ENCODE measurements at places on chromosomes 2 and 18.

DNA sequence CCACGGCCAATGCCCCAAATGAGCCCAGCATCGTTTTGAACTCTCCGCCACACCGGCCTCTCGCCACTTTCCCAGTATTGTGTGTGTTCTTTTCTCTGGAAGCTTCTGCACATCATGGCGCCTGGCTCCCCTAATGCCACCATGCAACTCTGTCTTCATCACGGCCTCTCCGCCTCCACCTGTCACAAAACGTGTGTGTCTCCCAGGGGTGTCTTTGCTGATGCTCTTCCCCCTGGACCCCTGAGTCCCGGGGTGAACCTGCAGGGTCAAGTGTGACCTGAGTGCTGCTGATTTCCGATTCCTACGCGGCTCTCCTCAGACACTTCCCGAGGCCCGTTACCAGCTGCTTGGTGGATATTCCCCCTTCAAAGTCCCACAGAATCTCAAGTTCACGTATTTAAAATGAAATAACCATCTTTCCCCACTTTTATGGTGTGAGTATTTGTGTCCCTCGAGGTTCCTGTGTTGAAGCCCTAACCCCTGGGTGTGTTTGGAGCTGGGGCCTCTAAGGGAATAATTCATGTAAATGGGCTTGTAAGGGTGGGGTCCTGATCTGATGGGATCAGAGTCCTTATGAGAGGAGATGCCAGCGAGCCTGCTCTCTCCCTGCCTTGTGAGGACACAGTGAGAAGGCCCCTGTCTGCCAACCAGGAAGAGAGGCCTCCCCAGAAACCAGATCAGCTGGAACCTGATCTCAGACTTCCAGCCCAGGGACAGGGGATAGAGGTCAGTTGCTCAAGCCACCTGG lies 87.5 kb upstream of the PXDN start:
- DNase-seq: no peak

GRCh38 chr18:52163478-52163877 lies 176.5 kb upstream of the DCC start:
- no peak for DNase-seq

DNA sequence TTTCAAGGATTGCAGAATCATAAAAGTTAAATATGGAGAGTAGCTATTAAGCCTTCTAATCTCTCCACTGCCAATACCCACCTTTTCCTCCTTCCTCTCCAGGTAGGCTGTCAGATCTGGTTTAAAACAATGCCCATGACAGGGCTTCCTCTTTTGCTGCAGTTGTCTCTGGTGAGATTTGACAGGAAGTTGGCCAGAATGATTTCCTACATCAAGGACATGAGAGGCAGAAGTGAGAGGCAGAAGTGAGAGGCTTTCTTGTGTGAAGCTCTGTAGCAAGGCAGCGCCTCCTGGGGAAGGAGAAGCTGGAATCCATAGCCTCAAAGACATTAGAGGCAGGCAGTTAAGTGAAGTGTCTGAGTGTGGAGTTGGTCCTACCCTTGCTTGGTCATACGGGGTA lies 385.7 kb downstream of the HRH4 start:
- no peak for DNase-seq

DNA sequence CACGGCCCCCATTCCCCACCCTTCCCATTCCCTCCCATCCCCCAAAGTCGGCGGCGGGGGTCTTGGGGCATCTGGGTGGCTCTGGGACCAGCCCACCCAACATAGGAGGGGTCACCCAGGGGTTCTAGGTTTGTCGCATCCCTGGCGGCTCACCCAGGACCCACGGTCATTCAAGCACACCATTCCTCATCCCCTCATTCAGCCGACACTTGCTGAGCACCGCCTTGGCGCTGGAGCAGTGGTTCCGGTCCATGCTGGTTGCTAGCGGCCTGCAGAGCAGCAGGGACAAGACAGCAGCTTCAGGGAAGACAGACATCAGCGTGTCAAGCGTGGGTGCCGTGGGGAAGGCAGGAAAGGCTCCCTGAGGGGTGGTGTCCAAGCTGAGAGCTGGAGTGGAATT lies 50.5 kb upstream of the OTOS start:
- DNase-seq: no peak

GRCh38 chr2:40827392-40827791 lies 375.5 kb upstream of the SLC8A1 start:
- DNase-seq: no peak

DNA sequence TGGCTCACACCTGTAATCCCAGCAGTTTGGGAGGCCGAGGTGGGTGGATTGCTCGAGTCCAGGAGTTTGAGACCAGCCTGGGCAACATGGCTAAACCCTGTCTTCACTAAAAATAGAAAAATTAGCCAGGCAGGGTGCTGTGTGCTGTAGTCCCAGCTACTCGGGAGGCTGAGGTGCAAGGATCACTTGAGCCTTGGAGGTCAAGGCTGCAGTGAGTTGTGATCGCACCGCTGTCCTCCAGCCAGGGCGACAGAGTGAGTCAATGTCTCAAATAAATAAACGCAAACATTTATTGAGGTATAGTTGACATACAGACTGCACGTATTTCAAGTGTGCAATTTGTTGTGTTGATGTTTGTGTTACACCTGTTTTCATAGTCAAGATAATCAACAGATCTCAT lies 19.7 kb downstream of the EPC2 start:
- DNase-seq: no peak

- peak; percentile 34 for DNase-seq
These were observed 48.0 kb downstream of the COA5 start for GRCh38 chr2:98560256-98560771.

GRCh38 chr2:172472446-172473033 lies 45.2 kb downstream of the ITGA6 start:
- no peak for DNase-seq

DNA sequence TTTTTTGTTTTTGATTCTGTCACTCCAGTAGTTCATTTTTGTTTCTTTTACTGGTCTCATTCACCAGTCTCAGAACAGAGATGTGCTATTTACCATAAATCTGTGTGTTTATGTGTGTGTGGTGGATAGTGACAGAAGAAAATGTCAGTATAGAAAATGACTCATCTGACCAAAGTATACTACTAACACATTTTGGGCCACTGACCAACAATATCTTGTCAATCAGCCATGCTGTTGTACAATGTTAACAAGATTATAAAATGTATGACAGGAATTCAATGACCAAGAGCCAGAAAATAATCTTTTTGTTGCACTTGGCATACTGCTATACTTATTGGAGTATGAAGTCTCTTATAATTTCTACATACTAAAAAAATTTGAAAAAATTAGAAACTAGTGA lies 1081.4 kb upstream of the NRXN1 start:
- DNase-seq: no peak

GRCh38 chr2:221914334-221914880 lies 342.3 kb upstream of the EPHA4 start:
- DNase-seq: no peak

DNA sequence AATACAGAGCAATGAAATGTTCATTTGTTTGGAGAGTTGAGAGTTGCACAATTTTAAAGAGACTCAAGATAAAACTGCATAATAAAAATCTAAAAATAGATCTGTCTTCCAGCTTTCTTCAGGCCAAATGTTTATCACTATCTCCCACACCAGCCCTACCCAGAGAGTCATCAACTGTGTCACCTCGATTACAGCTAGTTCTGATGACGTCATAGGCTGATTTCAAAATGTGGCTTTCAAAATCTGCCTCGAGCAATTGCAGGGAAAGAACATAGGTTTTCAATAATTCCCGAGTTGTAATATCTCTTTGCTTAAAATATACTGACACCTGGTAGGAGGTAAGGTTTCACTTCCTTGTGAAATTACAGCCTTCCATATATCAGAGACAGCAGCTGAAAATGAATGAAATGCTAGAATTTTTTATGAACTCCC lies 677.6 kb upstream of the ID2 start:
- DNase-seq: no peak

GRCh38 chr2:39875182-39875913 lies 96.3 kb upstream of the THUMPD2 start:
- no peak for DNase-seq

DNA sequence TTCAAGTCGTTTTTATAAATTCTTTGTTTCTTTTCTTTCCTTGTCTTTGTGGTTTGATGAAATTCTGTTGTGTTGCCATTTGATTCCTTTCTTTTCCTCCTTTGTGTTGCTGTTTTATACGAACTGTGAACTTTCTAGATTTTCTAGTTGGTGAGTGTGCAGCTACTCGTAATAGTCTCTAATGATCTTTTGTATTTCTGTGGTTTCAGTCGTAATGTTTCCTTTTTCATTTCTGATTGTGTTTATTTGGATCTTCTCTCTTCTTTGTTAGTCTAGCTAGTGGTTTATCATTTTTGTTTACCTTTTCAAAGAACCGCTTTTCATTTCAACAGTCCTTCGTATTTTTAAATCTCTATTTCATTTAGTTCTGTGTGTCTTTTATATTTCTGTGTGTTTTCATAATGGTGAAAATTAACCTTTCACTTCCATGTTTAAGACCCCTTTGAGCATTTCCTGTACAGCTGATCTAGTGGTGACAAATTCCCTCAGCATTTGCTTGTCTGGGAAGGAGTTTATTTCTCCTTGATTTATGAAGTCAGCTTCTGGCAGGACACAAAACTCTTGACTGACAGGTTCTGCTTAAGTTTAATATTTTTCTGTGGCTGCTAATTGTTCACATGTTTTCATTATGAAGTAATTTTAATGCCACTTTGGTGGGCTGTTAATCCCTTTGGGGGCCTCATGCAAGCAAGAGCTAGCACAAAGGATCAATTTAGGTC lies 16.2 kb upstream of the MALT1 start:
- DNase-seq: no peak

DNA sequence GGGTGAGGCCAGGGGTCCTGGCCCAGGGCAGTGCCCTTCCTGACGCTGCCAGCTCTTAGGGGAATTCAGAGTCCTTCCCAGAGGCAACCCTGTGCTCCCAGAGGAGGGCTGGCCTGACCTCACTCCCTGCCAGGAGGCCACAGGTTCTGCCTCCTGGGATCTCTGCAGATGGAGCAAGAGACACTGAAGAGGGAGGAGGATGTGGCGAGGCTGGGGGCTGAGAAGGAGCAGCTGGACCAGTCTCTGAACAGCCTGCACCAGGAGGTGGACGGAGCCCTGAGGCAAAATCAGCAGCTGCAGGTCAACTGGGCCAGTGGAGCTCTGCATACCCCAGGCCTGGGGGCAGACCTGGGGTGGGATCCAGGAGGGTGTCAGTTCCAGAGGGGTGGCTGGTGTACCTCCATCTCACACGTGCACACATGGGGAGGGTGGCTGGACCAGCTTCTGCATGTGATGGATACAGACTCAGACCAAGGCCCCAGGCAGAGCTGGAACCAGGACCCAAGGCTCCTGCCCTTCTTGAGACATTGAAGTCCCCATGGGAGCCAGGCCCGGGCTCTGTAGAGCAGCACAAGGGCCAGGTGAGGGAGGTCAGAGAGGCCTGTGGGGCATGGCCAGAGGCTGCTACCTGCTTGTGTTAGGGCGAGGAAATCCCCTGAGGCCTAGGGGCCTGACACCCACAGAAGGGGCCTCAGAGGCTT lies 9.7 kb upstream of the SNED1 start:
- DNase-seq: no peak

GRCh38 chr18:60554967-60555366 lies 182.4 kb upstream of the MC4R start:
- DNase-seq: no peak

GRCh38 chr2:105005181-105005951 lies 32.5 kb upstream of the MRPS9 start:
- DNase-seq: no peak

GRCh38 chr2:174632841-174633622 lies 35.4 kb upstream of the WIPF1 start:
- DNase-seq: no peak

GRCh38 chr2:135124924-135125886 lies 73.1 kb downstream of the RAB3GAP1 start:
- no peak for DNase-seq

DNA sequence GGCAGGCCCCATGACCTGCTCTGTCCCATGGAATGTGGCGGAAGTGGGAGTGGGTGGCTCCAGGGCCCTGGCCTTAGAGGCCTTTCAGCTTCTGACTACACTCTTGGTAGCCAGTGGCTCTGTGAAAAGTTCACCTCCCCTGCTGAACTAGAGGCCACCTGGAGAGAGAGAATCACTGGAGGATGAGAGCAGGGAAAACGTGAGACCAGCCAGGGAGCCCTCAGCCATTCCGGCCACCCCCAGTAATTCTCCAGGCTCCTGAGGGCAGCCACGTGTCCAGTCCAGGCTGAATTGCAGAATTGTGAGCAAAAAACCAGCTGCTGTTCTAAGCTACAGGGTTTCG lies 10.5 kb downstream of the COLEC12 start:
- no peak for DNase-seq

DNA sequence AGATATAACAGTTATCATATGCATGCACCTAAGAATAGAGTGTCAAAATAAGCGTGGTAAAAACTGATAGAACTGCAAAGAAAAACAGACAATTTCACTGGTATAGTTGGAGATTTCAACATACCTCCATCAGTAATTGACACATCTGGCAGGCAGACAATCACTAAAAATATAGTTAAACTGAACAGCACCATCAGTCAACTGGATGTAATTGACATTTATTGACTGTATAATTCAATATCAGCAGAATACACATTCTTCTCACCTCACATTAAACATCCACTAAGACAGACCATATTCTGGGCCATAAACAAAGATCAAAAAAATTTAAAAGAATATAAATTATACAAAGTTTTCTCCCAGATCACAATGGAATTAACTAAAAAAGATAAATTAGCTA lies 378.5 kb upstream of the RGPD4 start:
- no peak for DNase-seq

DNA sequence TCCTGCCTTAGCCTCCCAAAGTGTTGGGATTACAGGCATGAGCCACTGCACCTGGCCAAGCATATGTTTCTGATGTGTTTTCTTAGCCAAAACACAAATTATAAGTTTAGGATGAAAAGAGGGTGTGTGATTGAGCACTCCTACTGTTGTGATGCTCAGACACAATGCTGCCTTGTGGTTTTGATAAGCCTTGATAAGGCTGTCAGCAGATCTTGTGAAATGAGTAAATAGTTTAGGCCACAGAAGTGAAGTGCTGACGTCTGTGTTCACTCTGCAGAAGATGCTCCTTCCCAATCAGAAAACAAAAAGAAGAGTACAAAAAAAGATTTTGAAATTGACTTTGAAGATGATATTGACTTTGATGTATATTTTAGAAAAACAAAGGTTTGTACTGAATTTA lies 24.3 kb downstream of the NCAPH start:
- no peak for DNase-seq

- no peak for DNase-seq
These were observed 391.6 kb upstream of the HS6ST1 start for GRCh38 chr2:128710242-128710641.

GRCh38 chr18:76376668-76377358 lies 118.2 kb downstream of the ZNF516 start:
- no peak for DNase-seq

- DNase-seq: no peak
These were observed 423.7 kb downstream of the TGIF1 start for GRCh38 chr18:3873698-3874097.

GRCh38 chr2:17918789-17919188 lies 40.3 kb downstream of the KCNS3 start:
- no peak for DNase-seq

GRCh38 chr2:144330951-144331673 lies 188.8 kb downstream of the ZEB2 start:
- no peak for DNase-seq

DNA sequence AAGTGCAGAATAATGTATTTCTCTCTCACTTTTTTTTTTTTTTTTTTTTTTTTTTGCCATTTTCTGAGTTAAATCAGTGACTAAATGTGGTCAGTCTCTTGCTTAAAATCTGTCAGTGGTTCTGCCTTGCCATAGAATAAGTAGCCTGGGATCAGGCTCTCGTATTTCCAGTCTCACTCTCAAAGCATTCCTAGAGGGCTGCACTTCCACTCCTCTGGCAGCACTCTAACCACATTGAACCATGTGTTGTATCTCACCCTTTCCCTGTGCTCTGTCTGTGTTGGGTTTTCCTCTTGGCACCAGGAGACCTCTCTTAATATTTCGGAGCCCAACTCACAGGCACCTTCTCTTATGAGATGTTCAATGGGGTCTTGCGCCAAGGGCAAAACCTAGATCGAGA lies 304.4 kb downstream of the CTNNA2 start:
- no peak for DNase-seq
